Endothelial cell of umbilical vein (primary cell): ENCODE measurements at places on chromosomes 1 and 21. TPM values are rescaled to one million over a fixed set of nuclear protein-coding genes. Genes with fewer than 3 reads are reported as not detected.

Gene HCRTR1
- total RNA-seq: 0.93 and 1.4 TPM in 2 replicates

Gene PTGS2
- 21.6 and 24.1 TPM in 2 replicates for total RNA-seq

Gene MYBPH
- not detected in 2 replicates for total RNA-seq

Gene FNDC7
- total RNA-seq: not detected in 2 replicates

Gene CHAF1B
- total RNA-seq: 13.0 and 16.4 TPM in 2 replicates

Gene FAM72B
- 4.3 and 6.5 TPM in 2 replicates for total RNA-seq

Gene TCP10L
- total RNA-seq: not detected in 2 replicates

Gene ASCL5
- total RNA-seq: not detected in 2 replicates

Gene CFHR4
- total RNA-seq: not detected in 2 replicates

Gene SPRR1A
- total RNA-seq: not detected in 2 replicates

Gene PLPPR4
- total RNA-seq: not detected in 2 replicates

Gene GBP1
- 17.8 and 28.0 TPM in 2 replicates for total RNA-seq

Gene HHAT
- total RNA-seq: 2.4 TPM in 2 replicates

Gene RIMKLA
- not detected in 2 replicates for total RNA-seq

Gene OPRD1
- not detected in 2 replicates for total RNA-seq

Gene MAB21L3
- total RNA-seq: not detected in 2 replicates

Gene PNRC2
- total RNA-seq: 77.8 and 107 TPM in 2 replicates

Gene NR1I3
- not detected in 2 replicates for total RNA-seq

Gene FHAD1
- total RNA-seq: 0.51 and 0.69 TPM in 2 replicates

Gene HSPA13
- total RNA-seq: 40.4 and 44.8 TPM in 2 replicates
